Activated CD4-positive, alpha-beta T cell treated with anti-CD3 and anti-CD28 coated beads, Interleukin-2, Interleukin-6, amounts not matched to agents 100 ng/mL and 50 ng/mL, durations not matched to agents 16 hours and 8 hours (primary cell): ENCODE measurements at places on chromosomes 7 and 10.

- no peak for DNase-seq
Observed at GRCh38 chr7:159047536-159047935, 97.1 kb downstream of the VIPR2 start.

DNA sequence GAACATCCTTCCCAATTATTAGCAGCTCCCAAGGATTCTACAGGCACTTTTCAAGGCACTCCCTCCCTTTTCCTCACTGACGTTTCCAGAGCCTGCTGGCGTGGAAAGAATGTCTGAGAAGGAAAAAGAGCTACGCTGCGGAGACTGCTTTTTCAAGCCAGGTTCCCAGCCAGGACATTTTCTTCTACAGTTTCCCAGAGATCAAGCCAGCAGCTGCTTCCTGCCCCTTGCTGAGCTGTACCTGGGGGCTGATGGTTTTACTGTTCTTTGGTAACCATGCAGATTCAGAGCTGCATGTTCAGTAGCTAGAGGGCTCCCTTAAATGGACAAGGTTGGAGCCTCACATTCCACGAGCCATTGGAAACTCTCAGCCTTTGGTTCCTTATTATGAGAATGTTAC is 133.4 kb downstream of the EVX1 start:
- no peak for DNase-seq

- DNase-seq = no peak
Observed at GRCh38 chr10:127854769-127855590, 37.8 kb downstream of the CLRN3 start.

- peak; percentile 20 for DNase-seq
Observed at GRCh38 chr7:17530741-17531421, 232.4 kb downstream of the AHR start.

GRCh38 chr10:60975716-60976115 is 31.7 kb upstream of the RHOBTB1 start:
- DNase-seq = no peak

DNA sequence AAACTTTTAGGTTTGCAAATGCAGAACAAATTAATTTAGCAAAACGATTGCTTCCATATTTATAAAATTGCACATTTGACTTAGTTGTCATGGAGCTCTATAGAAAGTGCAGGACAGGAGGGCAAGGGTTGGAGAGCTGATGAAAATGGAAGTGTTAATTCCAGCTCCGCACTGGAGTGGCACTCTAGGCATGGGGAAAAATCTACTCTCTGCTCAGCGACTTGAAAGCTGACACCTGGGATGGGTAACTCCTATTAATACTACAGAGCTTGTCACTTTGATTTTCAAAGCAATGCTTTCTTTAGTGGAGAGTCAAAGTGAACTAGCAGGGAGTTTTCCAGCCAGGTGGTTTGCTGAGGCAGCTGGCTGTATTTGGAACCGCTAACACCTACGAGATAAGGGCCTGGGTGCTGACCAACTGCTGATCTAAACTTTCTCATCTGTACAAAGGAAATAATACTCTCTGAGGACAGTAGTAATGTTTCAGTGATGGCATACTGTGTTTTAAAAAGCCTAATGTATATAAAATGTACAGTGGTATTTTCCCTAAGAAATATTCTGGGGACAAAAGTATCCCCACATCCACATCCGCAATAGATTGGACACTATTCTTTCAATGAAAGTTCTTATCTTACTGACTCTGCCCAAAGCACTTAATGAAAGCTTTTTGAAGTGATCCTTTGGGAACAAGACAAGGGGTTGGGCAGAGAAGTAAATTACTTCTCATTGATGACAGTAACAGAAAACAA is 444.3 kb downstream of the GPAM start:
- DNase-seq = no peak

DNA sequence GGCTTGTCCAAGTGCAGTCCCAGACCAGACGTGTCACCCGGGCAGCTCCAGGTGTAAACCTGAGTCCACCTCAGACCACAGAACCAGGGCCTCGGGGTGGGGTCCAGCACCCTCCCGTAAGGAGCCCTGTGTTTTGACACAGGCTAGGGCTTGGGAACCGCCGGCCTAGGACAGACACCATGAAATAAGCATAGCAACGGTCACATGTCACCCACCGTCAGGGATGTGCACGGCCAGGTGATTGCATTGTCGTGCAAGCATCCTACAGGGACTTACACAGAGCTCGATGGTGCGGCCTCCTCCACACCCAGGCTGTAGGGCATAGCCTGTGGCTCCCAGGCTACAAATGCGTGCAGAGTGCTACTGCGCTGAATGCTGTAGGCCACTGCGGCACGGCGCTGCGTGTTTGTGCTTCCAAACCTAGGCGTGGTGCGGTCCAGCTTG is 10.6 kb downstream of the ZFAND2A start:
- no peak for DNase-seq

DNA sequence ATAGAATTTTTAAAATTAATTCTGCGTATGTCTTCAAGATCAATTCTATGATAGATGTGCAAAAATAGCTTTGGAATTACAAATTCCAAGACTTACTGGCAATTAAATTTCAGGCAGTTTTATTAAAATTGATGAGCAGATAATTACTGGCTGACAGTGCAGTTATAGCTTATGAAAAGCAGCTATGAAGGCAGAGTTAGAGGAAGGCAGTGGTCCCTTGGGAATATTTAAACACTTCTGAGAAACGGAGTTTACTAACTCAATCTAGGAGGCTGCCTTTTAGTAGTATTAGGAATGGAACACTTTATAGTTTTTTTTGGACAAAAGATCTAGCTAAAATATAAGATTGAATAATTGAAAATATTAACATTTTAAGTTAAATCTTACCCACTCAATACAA is 70.8 kb downstream of the CFTR start:
- no peak for DNase-seq

- no peak for DNase-seq
Observed at GRCh38 chr10:112373912-112374338, at the start of gene ACSL5. Gene ACSL5 (plus strand): TSS chr10:112374116. CDS start chr10:112394947, 20,831 bp downstream.

- DNase-seq = no peak
Observed at GRCh38 chr7:28773423-28774145, 184.5 kb downstream of the TRIL start.

GRCh38 chr10:127922675-127923366 is 15.9 kb downstream of the PTPRE start:
- DNase-seq = no peak

DNA sequence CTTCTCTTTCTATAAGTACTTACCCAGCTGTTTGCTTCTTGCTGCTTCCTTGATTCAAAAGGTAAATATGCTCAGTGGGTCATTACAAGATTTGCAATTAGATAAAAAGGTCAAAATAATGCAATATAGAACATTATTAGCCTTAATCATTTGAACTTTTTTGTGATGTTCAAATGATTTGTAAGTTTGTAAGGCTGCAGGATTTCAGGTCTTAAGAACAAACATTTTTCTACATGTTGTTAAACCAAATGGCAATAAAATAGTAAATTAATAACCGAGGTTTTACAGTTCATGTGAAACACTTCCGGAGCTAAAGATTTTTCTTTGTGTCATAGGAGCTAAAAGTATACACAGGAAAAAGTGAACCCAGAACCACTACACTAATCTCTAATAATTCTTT is 16.2 kb upstream of the SCIN start:
- DNase-seq = no peak

DNA sequence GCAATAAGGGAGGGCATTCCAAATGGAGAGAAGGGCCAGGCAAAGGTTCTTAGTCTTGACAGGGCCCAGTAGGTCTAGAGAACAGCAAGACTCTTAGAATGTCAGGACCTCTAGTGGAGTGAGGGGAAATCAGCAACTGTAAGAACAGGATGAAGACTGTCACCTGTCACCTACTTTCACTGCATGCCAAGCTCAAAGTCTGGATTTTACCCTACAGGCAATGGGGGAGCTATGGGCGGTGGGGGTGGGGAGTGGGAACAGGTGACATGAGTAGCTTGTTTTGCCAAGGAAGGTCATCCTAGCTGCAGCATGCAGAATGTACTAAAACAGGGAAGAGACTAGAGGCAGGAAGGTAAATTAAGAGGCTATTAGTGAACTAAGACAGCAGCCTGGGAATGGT is 18.3 kb downstream of the GOT1 start:
- no peak for DNase-seq

DNA sequence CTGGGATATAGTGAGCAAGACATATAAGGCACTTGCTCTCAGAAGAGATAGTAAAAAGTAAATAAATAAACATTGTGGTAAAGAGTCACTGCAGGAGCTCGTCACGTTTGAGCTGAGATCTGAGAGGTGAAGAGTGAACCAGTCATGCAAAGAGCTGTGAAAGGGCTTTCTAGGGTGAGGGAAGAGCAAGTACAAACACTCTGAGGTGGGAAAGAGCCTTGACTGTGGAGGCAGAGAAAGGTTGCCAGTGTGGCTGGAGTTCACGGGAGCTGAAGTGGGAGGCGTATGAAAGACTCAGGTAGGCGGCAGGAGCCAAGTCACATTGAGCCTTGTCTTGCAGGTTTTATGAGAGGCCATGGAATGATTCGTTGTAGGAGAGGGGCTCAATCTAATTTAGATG is 141.0 kb downstream of the C1GALT1 start:
- no peak for DNase-seq

DNA sequence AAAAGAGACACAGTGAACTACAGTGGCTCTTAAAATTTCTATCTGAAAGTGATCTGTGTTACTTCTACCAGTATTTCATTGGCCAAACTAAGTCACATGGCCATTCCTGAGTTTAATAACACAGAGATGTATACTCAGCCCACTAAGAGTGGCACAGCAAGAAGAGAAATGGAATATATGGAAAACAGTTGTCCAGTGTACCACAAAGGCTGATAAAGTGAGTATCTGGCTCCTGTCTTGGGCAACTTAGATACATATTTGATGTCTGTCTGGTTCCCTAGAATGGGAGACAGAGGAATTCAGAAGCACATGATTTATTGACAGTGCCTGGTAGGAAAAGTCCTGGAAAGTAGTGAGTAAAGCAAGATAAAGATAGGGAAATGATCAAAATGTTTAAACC is 10.1 kb upstream of the PON1 start:
- no peak for DNase-seq

DNA sequence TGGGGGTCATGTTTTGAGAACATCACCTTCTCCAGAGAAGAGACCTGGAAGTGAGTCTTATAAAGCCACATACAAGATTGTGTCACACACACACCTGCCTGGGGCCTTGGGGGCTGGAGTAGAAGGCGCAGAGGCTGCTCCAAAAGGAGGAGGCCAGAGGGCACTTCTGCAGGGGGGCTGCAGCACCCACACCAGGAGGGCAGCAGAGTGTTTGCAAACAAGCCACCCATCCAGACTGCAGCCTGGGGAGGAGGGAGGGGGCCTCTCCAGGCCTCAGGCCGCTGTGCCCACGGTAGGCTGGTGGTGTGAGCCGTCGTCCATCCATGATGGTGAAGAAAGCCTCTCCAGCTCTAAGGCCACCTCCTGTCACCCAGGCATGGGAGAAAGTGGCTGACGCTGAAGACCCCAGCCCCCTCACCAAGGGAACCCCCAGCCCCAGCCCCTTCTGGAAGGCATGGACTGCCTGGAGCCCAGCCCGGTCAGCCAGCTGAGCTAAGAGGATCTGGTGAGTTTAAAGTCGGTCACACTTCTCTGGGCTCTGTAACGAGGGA is 77.5 kb downstream of the FOXL3 start:
- no peak for DNase-seq

- DNase-seq = no peak
Observed at GRCh38 chr10:78328592-78329404, 295.1 kb downstream of the RPS24 start.

GRCh38 chr7:159138508-159138907 is 6.2 kb downstream of the VIPR2 start:
- DNase-seq = no peak

DNA sequence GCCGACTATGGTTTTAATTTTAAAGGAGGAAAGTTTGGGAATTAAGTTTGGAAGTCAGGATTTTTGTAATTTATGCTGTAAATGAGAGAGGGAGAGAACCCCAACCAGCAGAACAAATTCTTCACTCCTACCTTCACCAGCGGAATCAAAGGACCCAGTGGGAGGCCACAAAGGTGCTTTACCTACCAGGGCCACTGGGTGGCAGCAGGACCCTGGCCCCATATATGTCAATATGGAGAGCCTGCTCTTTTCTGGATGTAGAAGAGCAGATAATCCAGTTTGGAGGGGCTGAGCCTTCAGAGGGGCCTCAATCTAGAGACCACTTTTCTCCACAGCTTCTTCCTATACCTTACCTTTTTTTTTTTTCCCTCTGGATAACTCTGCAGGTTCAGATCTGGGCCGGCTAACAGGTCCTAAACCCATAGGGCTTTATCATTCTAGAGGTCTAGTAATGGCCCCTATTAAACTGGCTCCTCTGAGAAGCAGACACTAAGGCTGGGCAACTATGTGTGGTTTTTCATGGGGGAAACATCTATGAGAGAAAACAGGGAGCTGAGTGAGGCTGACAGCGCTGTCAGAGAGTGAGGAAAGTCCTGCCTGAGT is 8.5 kb upstream of the SCD start:
- DNase-seq = peak; percentile 87

- no peak for DNase-seq
Observed at GRCh38 chr7:64990936-64991335, at the start of gene ZNF117. Gene ZNF117 (minus strand): TSS chr7:64991036.

DNA sequence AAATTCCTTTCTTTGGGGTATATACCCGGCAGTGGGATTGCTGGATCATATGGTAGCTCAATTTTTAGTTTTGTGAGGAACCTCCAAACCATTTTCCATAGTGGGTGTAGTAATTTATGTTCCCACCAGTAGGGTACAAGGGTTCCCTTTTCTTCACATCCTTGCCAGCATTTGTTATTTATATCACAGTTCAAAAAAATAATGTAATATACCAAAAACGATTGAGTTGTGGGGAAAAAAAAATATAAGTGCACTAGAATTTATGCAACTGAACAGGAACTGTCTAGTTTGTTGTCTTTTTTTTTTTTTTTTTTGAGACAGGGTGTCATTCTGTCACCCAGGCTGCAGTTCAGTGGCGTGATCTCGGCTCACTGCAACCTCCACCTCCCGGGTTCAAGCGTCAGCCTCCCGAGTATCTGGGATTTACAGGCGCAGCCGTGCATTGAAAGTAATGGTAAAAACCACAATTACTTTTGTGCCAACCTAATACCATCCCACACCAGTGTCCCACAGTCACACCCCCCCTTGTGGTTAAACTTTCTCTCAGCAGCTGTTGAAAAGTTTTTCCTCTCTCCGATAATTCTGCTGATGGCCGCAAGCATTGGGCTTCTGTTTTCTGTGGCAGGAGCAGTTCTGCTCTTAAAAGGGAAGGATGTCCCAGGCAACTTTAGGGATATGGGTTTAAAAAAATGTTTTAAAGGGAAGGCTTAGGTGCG is 6.8 kb upstream of the LAT2 start:
- DNase-seq = peak; percentile 41

GRCh38 chr10:13930120-13930519 is 343.4 kb downstream of the PRPF18 start:
- no peak for DNase-seq

GRCh38 chr7:130112093-130112492 is 41.8 kb downstream of the KLHDC10 start:
- no peak for DNase-seq

GRCh38 chr10:26046073-26046700 is 112.2 kb downstream of the MYO3A start:
- DNase-seq = no peak
